ENCODE measurements at places on chromosomes 1 and 21.

DNA sequence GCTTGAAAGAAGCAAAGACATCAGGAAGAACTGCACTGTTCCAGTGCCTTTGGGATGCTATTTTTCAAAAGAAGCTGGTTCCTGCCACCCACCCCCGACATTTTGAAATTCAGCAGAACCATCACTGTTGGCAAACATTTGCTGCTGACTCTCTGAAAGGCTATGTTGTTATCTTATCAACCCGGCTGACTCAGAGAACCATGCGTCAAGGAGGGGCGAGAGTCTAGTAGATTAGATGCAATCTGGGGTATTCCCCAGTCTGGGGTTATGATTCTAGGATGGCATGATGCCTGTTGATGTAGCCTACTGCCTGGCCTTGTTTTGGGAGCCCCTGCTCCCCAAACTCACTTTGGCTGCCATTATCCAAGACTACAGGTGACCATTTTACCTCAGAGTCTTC is 267.8 kb upstream of the RUNX1 start:
- DNase-seq = no peak

DNA sequence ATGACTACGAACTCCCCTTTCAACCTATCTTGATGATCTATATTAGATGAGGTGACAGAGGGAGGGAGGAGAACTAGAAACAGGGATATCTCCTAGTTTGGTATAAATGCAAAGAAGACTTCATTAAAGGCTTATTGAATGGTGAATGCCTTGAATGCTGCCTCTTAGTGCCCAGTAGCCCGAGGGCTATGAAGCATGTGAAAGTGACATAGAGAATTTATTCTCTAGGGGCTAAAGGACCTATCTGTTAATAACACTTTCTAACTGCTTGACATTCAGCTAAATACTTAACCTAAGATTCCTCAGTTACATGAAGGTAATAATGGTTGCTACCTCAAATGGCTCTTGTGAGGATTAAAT is 764.1 kb downstream of the LTN1 start:
- no peak for DNase-seq

DNA sequence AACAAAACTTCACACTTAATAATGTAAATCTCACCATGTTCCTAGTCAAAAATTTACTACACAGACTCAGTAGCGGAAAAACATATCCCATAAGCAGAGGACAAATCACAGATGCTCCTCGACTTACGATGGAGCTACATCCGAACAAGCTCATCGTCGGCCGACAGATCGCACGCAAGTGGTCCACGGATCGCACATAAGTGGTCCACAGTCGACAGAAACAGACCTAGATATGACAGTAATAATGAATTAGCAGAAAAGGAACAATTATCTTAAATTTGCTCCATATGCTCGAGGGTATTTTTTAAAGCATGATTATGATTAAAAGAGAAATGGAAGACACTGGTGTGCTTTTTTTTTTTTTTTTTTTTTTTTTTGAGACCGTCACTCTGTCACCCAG is 36.3 kb downstream of the WDR4 start:
- DNase-seq = no peak

- no peak for DNase-seq
Measured at GRCh38 chr1:214557952-214558735, 6.7 kb upstream of the PTPN14 start.

- no peak for DNase-seq
Measured at GRCh38 chr1:92923664-92924063, 37.6 kb downstream of the DIPK1A start.

DNA sequence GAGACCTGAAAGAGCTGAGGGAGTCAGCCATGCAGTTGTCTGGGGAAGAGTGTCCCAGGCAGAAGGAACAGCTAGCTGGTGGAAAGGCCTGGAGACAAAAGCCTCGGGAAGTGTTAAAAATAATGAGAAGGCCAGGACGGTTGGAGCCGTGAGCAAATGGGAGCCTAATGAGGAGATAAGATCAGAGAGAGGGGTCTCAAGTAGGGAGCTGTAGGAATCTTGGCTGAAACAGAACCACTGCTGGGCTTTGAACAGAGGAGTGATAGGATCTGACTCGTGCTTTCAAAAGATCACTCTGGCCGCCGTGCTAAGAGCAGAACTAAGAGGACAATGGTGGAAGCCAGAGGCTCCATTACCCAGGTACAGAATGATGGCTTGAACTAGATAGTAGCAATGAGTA is 1.9 kb upstream of the FOXJ3 start:
- no peak for DNase-seq

- no peak for DNase-seq
Measured at GRCh38 chr1:22579541-22580155, 16.4 kb downstream of the EPHA8 start.

- DNase-seq = no peak
Measured at GRCh38 chr1:116154536-116154935, 43.3 kb downstream of the MAB21L3 start.

DNA sequence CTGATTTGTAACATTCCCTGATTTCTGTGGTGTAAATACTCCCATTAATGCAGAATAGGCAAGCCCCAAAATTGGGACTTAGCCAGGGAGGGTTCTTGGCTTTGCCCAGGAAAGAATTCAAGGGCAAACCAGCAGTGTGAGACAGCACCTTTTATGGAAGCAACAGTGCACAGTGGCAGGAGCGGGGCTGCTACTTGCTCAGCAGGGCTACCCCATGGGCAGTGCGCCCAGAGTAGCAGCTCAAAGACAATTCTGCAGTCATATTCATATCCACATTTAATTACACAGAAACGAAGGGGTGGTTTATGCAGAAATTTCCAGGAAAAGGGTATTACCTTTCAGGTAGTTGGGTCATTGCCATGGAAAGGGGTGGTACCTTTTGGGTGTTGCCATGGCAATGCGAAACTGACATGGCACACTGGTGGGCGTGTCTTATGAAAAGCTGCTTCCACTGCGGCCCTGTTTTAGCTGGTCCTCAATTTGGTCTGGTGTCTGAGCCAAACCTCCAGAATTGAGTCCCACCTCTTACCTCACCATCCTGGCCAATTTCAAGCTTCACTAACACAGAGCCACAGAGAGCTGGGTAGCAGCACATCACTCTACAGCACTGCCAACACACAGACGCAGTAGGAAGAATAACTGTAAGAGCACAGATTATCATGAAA is 35.9 kb downstream of the FHAD1 start:
- no peak for DNase-seq

DNA sequence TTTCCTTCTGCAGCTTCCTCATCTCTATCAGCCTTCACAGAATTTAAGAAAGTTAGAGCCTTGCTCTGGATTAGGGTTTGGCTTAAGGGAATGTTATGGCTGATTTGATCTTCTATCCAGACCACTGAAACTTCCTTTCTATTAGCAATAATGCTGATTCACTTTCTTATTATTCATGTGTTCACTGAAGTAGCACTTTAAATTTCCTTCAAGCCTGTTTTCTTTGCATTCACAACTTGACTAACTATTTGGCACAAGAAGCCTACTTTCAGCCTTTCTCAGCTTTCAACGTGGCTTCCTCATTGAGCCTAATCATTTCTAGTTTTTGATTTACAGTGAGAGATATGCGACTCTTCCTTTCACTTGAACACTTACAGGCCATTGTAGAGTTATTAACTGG is 528.5 kb downstream of the PLPP3 start:
- no peak for DNase-seq

- DNase-seq = no peak
Measured at GRCh38 chr1:199629624-199630023, 397.9 kb upstream of the NR5A2 start.

GRCh38 chr1:15049067-15049466 is 104.5 kb upstream of the TMEM51 start:
- DNase-seq = no peak

- peak; percentile 60 for DNase-seq
Measured at GRCh38 chr1:205484985-205485967, 19.2 kb upstream of the CDK18 start.

- DNase-seq = no peak
Measured at GRCh38 chr1:51814513-51814912, 64.0 kb downstream of the NRDC start.

- DNase-seq = no peak
Measured at GRCh38 chr1:34975338-34975737, 9.8 kb downstream of the TMEM35B start.

DNA sequence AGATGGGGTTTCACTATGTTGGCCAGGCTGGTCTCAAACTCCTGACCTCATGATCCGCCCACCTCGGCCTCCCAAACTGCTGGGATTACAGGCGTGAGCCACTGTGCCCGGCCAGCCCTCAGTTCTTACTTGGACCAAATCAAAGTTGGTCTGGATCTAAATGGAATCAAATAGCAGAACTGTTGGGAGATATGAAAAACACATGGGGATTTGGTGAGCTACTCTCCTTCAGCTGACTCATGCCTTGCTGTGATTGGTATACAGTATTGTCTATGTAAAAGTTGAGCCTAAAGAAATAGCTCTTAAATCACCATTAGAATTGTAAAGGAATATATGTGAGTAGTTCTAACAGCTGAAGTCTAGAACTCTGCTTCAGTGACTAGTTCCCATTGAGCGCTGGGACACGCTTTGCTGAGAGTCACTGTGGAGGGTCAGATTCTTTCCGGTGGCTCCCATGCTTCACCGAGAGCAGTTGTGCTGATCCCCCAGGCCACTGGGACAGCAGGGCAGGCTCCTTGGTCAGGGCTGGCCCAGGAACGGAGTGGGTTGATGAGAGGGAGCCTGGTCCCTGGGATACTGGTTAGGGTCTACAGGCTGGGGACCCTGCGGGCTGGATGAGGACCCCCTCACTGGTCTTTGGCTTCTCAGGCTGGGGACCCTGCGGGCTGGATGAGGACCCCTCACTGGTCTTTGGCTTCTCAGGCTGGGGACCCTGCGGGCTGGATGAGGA is 14.0 kb downstream of the PKNOX1 start:
- no peak for DNase-seq

Data from CMK (cell line).